ENCODE measurements at places on chromosomes 11 and 22.

DNA sequence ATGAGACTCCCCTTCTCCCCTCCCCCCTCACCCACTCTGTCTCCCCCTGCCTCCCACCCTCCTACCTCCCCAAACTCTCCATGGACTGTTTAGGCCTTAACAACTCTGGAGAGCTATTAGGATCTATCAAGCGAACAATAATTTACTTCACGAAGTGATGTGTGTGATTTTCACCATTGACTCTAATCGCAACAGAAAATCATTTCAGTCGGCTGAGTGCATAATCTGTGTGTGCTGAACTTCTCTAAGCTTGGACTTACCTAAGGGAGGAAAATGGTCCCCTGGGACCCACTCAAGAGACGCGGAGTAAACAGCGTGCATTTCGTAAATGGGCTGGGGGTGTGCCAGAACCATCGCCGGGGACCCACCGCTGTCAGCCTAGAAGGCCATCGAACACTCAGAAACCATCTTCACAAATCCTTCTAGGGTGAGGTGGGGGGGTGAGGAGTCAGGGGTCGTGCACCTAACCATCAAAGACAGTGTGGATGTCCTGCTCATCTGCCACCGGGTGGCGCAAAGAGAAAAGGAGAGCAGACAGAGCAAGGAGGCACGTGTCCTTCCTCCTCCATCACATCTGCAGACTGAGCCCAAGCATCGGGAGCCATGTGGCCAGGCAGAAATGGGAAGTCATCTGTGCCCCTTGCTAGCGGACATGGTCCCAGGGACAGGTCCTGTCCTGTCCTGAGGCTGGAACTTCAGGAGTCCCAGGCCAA is 62.1 kb upstream of the NUP50 start:
- no peak for DNase-seq
- H3K27ac ChIP-seq, result no peak overlapping the region
- no peaks in the 10 kb centered on the region for H3K4me1 ChIP-seq
- H3K4me3 ChIP-seq, result no peak overlapping the region
- no peaks in the 10 kb centered on the region for H3K36me3 ChIP-seq

DNA sequence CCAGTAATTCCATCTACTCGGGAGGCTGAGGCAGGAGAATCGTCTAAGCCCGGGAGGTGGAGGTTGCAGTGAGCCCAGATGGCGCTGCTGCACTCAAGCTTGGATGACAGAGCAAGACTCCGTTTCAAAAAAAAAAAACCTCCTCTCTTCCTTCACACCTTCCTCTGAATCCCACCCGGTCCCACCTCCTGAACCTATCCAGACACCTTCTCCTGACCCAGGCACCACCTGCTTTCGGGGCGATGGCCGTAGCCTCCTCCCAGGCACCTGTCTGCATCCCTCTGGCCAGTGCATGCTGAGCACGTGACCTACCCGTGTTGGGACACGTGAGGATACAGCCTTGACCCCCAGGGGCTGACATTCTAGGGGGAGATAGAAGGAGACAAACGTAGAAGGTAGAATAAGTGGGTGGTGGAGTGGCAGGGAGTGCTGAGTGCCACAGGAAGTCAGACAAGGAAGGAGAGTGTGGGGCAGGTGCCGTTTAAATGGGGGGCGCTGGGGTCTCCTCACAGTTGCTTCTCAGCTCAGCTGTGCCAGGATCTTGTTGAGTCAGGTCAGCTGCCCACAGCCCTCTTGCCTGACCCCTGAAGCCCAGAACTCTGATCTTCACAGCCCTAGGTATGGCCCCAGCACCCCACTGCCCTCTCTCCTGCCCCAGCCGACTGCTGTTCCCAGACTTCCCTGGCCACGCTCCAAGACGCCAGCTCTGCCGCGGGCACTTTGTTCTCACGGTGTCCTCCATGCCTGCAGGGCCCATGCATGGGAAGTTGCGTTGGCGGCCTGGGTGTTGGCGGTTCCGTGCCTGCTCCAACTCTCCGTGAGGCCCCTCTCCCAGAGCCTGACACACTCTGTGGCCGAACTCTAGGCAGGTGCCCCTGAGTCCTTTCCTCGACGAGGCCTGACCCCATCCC is 1.2 kb upstream of the MIOX start:
- H3K27me3 ChIP-seq, result no peaks in the 10 kb centered on the region
- no peaks in the 10 kb centered on the region for H3K36me3 ChIP-seq
- H3K27ac ChIP-seq, result no peak overlapping the region

DNA sequence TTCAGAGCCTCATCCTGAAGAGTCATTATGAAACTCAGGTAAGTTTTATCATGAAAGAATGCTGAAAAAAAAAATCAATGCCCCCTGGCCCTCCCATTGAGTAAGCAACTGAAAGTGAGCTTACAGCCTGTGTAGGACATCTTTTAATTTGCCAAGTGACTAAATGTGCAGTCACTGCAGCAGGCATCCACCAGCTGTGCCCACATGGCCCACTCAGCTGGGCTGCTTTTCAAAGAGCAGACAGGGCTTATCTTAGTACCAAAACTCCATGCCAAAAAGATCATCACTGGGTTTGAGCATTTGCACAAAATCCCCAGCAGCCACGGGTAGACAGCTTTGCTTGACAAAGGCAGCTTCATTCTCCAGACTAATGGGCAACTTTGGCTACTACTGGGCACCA is 709.7 kb downstream of the NTM start:
- no peaks in the 10 kb centered on the region for H3K4me1 ChIP-seq
- H3K27ac ChIP-seq, result no peak overlapping the region
- no peak for DNase-seq
- H3K27me3 ChIP-seq, result no peaks in the 10 kb centered on the region

- no peaks in the 10 kb centered on the region for H3K4me1 ChIP-seq
- no peaks in the 10 kb centered on the region for H3K36me3 ChIP-seq
- H3K4me3 ChIP-seq, result no peak overlapping the region
- no peak for DNase-seq
- H3K27me3 ChIP-seq, result no peaks in the 10 kb centered on the region
Measured at GRCh38 chr11:115941481-115941993, 437.3 kb upstream of the CADM1 start.

DNA sequence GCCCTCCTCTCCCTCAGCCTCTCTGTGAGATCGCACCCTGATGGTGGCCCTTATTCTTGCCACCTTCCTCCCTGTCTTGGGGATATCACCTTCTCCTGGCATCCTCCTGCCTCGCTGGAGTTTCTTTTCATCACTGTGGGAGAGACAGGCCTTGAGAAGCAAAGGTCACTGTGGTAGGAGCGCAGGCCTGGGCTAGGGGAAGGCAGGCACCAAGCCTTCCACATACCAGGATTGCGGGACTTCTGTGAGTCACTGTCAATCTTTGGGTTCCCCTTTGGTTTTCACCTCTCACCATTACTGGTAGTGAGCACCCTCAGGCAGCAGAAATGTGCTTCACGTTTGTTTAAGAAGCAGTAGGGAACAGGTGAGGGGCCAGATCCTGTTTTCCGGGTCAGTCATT is 31.2 kb upstream of the B3GAT1 start:
- DNase-seq, result no peak
- no peaks in the 10 kb centered on the region for H3K36me3 ChIP-seq
- no peaks in the 10 kb centered on the region for H3K27me3 ChIP-seq

- no peak overlapping the region for H3K4me3 ChIP-seq
- H3K4me1 ChIP-seq, result no peaks in the 10 kb centered on the region
- no peak overlapping the region for H3K27ac ChIP-seq
- no peaks in the 10 kb centered on the region for H3K36me3 ChIP-seq
- no peaks in the 10 kb centered on the region for H3K27me3 ChIP-seq
Measured at GRCh38 chr22:35517769-35518530, 22.7 kb upstream of the RASD2 start.

GRCh38 chr11:108474664-108475463 is 7.5 kb upstream of the C11orf65 start:
- no peaks in the 10 kb centered on the region for H3K4me1 ChIP-seq
- no peak for DNase-seq
- no peak overlapping the region for H3K27ac ChIP-seq
- no peak overlapping the region for H3K4me3 ChIP-seq
- H3K36me3 ChIP-seq, result peaks cover 6% of the 10 kb centered on the region

GRCh38 chr22:33389936-33390335 is 331.8 kb upstream of the SYN3 start:
- no peak overlapping the region for H3K4me3 ChIP-seq
- H3K36me3 ChIP-seq, result no peaks in the 10 kb centered on the region
- H3K27ac ChIP-seq, result no peak overlapping the region
- no peaks in the 10 kb centered on the region for H3K27me3 ChIP-seq
- DNase-seq, result no peak

Data from CD4-positive, alpha-beta memory T cell (primary cell).